Brain (organoid and tissue), 16 donors: ENCODE measurements at places on chromosomes 16 and 17.
A peak's percentile ranks its signal among the peaks of the same experiment; 100 is the strongest.

DNA sequence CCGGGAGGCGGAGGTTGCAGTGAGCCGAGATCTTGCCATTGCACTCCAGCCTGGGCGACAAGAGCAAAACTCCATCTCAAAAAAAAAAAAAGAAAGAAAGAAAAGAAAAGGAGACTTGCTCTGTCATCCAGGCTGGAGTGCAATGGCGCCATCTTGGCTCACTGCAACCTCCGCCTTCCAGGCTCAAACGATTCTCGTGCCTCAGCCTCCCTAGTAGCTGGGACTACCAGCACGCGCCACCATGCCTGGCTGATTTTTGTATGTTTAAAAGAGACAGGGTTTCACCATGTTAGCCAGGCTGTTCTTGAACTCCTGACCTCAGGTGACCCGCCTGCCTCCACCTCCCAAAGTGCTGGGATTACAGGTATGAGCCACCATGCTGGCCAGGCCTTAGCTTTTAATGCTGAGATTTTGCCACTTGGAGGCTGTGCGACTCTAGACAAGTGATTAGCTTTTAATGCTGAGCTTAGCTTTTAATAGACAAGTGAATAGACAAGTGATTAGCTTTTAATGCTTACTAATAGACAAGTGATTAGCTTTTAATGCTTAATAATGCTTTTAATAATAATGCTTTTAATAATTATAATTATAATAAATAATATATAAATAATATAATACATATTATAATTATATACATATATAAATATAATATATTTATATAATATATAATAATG lies 9.6 kb downstream of the LDAF1 start:
- DNase-seq, result no peak

DNA sequence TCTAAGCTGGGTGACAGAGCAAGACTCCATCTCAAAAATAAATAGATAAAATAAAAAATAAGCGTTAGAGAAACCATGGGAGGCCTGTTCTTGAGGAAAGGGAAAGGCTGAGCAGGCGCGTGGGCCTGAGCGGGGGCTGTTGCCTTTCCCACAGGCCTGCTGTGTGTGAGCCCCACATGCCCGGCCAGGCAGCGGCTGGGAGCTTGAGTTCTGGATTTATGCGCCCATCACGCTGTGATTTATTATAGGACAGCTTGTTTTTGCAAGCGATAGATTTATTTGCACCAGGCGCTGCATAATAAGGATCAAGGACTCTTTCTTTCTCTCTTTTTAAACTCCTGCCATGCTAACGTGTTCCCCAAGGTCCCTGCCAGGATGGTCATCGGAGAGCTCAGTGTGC lies 14.8 kb upstream of the WFDC1 start:
- no peak for DNase-seq

DNA sequence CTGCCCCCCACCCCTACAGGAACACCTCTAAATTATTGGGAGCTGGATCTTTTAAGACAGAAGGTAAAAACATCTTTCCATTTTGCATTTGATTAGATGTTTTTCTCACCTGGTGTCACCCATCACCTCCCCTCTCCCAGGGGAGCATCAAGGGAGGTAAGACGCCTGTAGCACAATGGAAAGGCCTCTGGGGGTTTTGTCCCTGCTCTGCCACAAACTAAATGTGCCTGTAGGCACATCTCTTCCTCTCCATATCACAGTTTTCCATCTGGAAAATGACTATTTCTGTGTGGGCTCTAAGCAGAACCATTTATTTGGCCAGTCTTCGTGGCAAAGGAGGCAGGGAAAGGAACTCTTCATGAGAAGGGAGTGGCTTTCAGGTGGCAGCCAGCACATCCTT lies 76.6 kb downstream of the GNAO1 start:
- DNase-seq, result no peak

GRCh38 chr16:47978491-47979163 lies 177.2 kb downstream of the ABCC12 start:
- no peak for DNase-seq

DNA sequence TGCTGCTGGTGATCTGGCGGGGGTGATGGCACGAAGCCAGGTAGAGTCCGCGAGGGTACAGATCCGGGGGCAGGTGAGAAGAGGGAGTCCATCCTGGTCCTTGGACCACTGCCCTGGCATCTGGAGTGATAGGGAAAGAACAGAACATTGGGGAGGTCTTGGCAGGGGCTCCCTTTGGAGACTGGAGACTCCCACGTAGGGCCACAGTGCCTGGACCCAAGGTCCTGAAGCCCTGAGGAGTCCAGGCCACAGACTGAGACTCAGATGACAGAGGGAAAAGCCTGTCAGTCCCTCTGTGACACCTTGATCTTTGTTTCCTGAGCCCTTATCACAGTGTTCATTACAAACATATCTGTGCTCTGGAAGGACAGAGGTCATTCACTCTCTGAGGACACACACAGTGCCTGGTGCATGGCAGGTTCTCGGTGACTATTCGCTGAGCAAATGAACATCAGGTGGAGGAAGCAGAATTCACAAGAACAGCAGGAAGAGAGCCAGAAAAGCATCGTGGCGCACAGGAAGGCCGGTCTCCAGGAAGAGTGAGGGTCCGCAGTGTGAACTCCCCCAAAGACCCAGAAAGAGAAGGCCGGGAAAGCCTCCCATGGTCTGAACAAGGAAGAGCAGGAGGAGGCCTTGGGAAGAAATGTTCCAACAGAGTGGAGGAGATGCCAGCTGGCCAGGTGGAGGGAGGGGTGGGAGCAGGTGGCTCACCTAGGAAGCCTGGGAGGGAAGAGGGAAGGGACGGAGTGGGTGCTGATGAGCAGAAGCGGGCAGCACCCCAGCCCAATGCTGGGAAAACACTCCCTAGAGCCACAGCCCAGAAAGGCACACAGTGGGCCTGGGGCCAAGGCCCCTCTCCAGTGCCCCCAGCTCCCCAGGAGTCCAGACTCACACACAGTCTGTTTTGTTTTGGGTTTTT lies 20.5 kb downstream of the PEMT start:
- no peak for DNase-seq

- DNase-seq, result no peak
Observed at GRCh38 chr16:49592546-49593423, 219.2 kb downstream of the C16orf78 start.

DNA sequence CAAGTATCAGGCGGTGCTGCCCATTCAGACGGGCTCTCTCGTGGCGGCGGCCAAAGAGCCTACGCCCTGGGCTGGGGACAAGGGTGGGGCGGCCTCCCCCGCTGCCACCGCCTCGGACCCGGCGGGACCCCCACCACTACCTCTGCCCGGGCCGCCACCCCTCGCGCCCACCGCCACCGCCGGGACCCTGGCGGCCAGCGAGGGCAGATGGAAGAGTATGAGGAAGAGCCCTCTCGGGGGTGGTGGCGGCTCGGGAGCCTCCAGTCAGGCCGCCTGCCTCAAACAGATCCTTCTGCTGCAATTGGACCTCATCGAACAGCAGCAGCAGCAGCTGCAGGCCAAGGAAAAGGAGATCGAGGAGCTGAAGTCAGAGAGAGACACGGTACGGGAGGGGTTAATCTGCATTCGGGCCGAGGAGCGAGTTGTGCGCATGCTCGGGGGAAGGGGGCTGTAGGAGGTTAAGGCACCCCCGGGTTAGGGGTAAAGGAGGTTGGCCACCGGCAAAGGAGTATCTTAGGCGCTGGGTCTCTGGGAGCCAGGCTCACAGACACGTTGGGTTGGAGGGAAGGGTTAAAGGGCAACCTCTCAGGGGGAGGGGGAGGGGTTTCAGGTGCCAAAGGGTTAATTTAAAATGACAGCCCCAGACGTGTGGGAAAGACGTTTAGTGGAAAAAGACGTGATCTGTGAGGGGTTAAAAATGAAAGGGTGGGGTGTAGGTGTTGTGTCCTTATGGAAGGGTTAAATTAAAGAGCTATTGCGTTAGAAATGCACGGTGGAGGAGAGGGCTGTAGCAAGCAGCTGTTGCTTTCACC lies 1.4 kb downstream of the MSL1 start:
- peak; percentile 94 for DNase-seq

DNA sequence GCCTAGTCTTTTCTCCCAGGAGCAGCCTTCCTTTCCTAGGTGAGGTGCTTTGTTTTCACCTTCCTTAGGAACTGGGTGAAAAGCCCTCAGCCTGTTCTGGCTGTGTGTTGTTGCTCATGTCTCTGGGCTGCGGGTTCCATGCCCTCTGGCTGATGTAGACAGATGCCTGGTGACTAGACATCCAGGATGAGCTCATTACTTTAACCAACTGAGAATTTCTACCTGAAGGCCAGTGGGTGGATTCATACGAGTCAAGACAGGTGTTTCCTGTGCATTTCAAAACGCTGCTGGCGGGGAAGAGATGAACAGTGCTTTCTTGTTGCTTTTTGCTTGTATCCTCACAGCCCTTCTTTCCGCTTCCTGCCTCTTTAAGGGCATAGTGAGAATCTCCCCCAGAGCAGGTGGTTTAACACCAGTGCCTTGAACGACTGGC lies 22.3 kb downstream of the SAP30BP start:
- no peak for DNase-seq

DNA sequence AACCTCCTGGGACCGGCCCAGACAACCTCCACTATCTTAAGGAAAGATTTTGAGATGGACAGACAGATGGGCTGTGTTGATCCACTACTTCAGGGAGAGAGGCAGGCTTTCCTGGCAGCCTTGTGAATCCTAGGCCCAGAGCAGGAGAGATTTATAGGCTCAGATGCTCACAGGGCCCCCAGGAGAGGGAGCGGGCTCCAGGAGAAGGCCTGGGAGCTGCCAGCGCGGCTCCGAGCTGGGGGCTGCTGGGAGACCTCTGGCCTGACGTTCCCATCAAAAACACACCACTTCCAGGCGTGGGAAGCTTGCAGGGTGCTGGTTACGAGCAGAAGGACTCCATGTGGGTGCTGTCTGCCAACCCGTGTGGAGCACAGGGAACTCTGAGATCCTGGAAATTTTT lies 53.2 kb downstream of the MYH11 start:
- DNase-seq, result no peak

- DNase-seq, result no peak
Observed at GRCh38 chr17:62876063-62876462, 67.9 kb upstream of the MARCHF10 start.
